ENCODE measurements at places on chromosomes 2 and 18. TPM values are rescaled to one million over a fixed set of nuclear protein-coding genes. Genes with fewer than 3 reads are reported as not detected.

- peak; percentile 25 for DNase-seq
Observed at GRCh38 chr2:221370076-221370856, 201.8 kb downstream of the EPHA4 start.

- DNase-seq, result no peak
Observed at GRCh38 chr2:202065876-202066275, 7.2 kb upstream of the KIAA2012 start.

GRCh38 chr18:44748582-44748981, 67.9 kb downstream of the SETBP1 start:
- no peak for DNase-seq

- DNase-seq, result no peak
Observed at GRCh38 chr2:54479424-54479823, 23.3 kb downstream of the SPTBN1 start.

GRCh38 chr18:57668021-57668420, 46.4 kb upstream of the NARS1 start:
- DNase-seq, result no peak

Gene DCAF17
- total RNA-seq, result 64.1 TPM

Data from cerebellum (tissue), 4 donors.